ENCODE measurements at places on chromosomes 3 and 15.

GRCh38 chr15:88108991-88109390 is 147.5 kb downstream of the NTRK3 start:
- DNase-seq = no peak

DNA sequence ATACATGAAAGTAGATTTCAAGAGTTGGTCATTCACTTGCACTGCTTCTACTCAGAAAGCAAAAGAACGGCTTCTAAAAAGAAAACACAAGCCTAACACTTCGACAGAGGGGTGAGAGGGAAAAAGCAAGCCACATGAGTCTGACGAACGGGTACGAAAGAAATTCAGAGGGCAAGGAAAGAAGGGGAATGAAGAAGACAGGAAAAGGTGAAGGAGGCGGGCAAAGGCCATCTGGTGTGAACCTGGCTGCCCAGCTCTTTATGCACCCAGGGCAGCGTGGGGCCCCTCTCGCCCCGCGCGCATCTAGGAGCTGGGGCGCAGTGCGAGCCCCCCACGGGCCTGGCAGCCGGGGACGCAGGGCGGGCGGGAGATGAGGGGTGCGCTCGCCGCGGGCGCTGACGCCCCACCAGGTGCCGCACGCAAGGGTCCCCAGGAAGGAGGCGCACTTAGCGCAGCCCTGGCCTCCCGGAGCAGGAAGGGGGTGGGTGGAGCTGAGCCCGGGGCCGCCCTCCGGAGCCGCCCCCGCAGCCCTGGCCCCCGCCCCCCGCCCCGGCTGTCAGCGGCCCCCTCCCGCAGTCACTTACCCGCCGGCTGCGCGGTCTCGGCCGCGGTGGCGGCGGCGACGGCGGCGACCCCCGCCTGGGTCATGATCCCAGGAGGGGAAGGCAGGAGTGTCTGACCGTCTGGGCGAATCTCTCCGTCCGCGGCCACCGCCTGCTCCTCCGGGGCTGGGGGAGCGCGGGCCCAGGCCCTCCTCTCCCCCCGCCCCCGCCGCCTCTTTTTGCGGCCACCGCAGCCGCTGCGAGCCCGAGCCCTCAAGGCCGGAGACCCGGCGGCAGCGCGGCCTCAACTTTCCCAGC is at the start of gene USF3:
Gene USF3 (minus strand): TSS at position 857 of the 860 bp plus-strand sequence. CDS start 21,764 bp downstream, outside the sequence.
- DNase-seq = peak; percentile 36

DNA sequence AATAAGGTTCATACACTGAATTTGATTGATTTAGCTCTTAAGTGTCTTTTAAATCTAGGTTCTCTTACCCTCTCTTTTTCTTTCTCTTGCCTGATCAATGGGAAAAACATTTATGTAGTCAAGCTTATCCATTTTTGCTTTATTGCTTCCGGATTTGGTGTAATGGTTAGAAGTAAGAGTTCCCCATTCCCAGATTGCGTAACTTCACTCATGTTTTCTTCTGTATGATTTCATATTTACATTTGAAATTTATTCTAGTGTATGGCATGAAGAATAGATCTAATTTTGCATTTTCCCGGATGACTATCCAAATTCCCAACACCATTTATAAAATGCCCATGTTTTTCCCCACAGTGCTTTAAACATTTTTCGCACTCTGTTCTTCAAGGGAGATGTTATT is 27.9 kb upstream of the SV2B start:
- no peak for DNase-seq

DNA sequence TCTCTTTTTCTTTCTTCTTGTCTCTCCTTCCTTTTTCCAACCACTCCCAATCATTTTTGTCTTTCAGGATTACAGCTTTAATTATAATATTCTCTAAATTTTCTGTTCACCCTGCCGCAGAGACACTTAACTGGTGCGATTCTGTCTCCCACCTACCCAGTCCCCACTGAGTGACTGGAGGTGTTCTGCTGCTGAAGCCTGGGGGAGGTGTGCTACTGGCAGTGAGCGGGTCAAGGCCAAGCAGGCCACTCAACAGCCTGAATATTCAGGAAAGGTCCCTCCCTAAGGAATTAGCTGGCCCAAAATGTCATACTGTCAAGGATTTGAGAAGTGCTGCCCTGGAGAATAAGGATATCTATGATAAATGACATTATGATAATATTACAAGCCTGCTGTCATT is 126.5 kb downstream of the GABRG3 start:
- DNase-seq = no peak

GRCh38 chr3:63972196-63972595 is 51.1 kb downstream of the PSMD6 start:
- DNase-seq = no peak

- no peak for DNase-seq
These were observed 147.9 kb downstream of the IMPG2 start for GRCh38 chr3:101172516-101172915.

- no peak for DNase-seq
These were observed 120.0 kb downstream of the TMCO5A start for GRCh38 chr15:38054488-38054887.

- no peak for DNase-seq
These were observed 139.5 kb upstream of the RBMS3 start for GRCh38 chr3:29141197-29141917.

DNA sequence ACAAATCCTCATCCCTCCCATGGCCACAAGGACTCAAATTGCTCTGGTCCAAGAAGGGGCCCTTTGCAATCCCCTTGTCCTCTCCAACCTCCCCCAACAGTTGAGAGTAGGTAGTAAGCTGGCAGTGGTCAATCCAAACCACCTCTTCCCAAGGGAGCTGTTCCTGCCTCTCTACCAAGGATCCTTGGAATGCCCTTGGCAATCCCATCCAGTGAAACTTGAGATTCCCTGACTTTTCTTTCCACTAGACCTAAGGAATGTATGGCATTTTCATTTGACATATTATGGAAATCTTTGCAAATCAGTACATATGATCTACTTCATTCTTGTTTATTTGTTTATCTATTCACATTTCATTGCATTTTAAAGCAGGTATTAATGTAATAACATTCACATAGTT is 4.8 kb upstream of the RBP2 start:
- no peak for DNase-seq

GRCh38 chr3:70982700-70983140 is 600.8 kb downstream of the FOXP1 start:
- no peak for DNase-seq

Measured in NCI-H2107 (cell line).